Fibroblast of lung (primary cell): ENCODE measurements at places on chromosomes 6 and 20. TPM values are rescaled to one million over a fixed set of nuclear protein-coding genes. Genes with fewer than 3 reads are reported as not detected.

- peak; percentile 58 for DNase-seq
These were observed 64.9 kb upstream of the HMGCLL1 start for GRCh38 chr6:55643861-55644260.

DNA sequence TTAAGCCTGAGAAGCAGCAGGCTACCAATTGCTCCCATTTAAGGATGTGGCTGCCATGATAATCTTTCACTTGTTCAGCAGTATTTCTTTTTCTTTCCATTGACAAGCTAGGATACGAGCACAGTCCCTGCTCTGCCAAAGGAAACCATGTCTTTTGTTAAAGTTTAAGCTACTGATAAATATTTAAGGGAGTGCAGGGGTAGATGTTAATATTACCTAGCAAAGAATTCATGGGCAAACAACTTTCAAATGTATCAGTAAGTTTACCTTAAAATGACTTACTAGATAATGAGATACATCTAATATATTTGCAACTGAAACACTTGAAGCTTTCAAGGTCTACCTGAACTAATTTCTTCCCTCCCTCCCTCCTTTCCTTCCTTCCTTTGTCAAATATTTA is 77.3 kb downstream of the OPN5 start:
- no peak for DNase-seq

The HLA-DMA gene
- 9.8 and 12.1 TPM in 2 replicates for total RNA-seq

The TSPO2 gene
- total RNA-seq = not detected in 2 replicates

GRCh38 chr6:30055513-30055912 is 5.6 kb upstream of the POLR1H start:
- no peak for DNase-seq

DNA sequence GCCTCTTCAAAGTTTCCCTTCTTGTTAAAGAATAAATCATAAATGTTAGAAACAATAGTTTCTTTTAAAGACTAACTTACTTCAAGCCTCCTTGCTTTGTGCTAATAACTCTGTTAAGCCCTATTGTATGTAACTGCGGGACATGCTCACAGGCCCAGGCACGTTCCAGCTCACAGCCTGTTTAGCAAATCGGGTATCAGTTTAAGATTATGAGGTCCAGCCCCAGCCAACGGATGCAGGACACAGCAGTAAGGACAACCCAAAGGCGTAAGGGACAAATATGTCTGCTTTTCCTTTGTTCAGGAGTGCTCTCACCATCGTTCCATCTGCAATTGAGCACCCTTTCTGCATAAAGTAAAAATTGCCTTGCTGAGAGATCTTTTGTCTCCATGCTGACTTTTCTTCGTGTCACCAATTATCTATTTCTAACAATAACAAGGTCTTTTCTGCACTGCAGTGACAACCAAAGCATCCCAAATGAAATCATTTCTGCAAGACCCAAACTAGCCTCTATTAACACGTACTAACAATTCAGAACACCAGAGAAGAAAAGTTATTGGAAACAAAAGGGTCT is 1.4 kb downstream of the C6orf52 start:
- DNase-seq = no peak

The PHACTR3 gene
- total RNA-seq = not detected in 2 replicates

- DNase-seq = no peak
These were observed 28.8 kb upstream of the MOXD1 start for GRCh38 chr6:132430110-132430509.

The TMEM244 gene
- not detected in 2 replicates for total RNA-seq

GRCh38 chr6:111534231-111534751 is 51.3 kb upstream of the REV3L start:
- DNase-seq = peak; percentile 56

GRCh38 chr6:157211603-157212455 is 111.5 kb downstream of the TMEM242 start:
- no peak for DNase-seq

The ADGB gene
- not detected in 2 replicates for total RNA-seq

The SMIM29 gene
- total RNA-seq = 26.5 and 36.3 TPM in 2 replicates

DNA sequence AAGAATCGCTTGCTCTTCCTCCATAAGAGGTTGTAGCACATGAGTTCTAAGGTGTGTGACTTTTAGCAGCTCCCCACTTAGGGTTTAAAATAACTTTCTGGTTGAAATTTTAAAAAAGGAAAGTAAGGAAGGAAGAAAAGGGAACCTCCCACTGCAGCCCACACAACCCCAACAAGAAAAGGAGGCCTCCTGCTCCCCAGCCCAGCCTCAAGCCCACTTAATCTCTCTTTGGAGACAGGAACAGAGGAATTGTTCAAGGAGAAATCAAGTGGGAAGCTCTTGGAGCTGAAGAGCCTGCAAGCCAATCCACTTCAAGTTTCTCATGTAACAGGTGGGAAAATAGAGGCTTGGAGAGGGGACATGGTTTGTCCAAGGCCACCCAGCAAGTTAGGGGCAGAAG is 39.1 kb upstream of the PREX1 start:
- DNase-seq = no peak

DNA sequence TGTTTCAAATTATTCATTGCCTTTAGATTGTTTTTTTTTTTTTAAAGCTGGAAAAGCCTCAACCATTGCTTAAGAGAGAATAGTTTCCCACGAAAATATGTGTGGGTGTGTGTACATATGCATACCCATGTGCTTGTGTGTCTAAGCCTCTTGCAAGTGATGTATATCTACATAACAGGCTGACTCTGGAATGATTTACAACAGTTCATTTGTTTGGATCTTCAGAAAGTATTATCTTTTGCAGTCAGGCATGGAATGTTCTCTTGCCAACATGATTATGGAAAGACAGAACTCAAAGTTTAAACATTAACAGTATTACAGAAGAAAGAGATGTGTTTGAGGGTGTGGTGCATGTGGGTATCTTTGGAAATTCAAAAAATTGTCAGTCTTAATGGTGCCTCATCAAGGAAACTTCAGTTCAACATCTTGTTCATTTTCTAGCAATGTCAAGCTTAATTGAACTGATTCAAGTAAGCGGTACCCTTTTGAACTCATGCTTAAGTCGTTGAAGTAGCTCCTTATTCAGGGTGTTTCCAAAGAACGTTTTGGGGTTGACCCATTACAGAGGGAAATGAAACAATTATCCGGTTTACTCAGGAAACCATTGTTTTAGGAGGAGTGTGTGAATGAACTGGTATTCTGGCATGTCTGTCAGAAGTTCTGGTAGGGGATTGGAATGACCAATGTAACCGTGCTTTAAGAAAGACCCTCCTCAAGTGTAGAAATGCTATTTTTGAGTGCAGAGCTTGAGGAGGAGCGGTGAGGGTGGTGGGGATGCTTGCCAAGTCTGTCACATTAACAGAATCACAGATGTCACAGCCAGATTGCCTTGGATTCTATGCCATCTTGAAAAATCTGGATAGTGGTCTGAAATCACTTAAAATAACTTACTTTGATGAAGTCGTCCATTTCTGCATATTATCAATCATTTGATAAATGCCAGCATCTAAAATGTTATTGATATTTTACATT is 60.3 kb downstream of the ADGRG6 start:
- peak; percentile 74 for DNase-seq

- peak; percentile 99 for DNase-seq
These were observed 20.4 kb upstream of the RAB23 start for GRCh38 chr6:57242505-57242904.

The LAMA2 gene
- 57.8 and 67.5 TPM in 2 replicates for total RNA-seq

GRCh38 chr6:25050356-25050755 is 114.6 kb upstream of the RIPOR2 start:
- DNase-seq = peak; percentile 91

- no peak for DNase-seq
These were observed 130.5 kb downstream of the MYB start for GRCh38 chr6:135311446-135312200.

DNA sequence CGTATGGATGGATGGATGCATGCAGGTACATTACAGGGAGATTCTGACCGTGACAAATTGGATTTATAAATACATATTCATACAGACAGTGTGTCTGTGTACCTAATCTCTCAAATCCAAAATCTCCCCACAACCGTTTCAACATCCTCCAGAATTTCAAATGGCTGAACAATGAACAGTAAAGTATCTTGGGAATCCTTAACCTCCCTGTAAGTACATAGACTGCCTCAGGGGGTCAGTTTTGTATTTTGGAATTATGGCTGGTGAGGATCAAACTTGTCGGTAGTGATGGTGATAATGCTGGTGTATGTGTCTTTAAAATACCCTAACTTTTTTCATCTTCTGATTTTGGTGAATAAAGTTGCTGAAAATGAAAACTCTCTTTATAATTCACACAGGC is 246.2 kb downstream of the FOXC1 start:
- no peak for DNase-seq
